ENCODE measurements at places on chromosomes 4 and X. TPM values are rescaled to one million over a fixed set of nuclear protein-coding genes. Genes with fewer than 3 reads are reported as not detected.

- peak; percentile 30 for DNase-seq
These were observed 42.4 kb upstream of the NOCT start for GRCh38 chr4:138972956-138973801.

DNA sequence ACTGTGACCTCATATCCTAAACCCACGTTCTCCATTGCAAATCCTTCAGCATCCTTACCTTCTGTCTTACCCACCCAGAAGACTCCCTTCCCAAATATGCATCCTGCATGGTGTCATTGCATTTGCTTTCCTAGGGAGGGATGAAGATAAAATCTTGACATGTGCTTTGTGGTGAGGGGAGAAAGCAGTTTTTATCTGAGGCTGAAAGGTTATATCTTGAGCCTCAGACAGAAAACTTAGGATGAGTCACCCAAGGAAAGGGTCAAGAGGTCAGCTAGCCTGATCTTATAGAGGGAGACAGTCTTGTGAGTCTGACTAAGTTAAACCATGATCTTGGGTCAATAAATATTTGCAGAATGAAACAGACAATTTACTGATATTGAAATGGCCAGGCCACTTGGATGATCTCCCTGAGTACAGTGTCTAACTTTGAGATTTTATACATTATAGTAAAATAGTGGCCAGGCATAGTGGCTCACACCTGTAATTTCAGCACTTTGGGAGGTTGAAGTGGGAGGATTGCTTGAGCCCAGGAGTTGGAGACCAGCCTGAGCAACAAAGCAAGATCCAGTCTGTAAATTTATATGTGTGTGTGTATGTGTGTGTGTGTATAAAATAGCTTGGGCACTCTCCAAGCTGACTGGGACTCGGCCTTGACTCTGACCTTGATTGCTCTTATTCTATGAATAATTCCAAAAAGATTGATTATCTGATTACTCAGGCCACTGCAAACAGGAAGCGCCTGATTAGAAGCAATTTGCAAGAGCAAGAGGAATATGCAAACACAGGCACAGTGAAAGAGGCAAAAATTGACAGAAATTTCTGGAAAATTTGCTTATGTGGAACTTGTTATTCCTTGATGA, 15.4 kb upstream of the FAM9C start:
- no peak for DNase-seq

- DNase-seq = peak; percentile 44
These were observed 18.4 kb downstream of the ZNF827 start for GRCh38 chr4:145920205-145920604.

The LEF1 gene
- 3.7 TPM for polyA plus RNA-seq

- no peak for DNase-seq
These were observed 325.8 kb downstream of the ARAP2 start for GRCh38 chr4:35918491-35918977.

The PITX2 gene
- 36.9 TPM for polyA plus RNA-seq

The RBPJ gene
- polyA plus RNA-seq = 80.0 TPM

The SHROOM2 gene
- polyA plus RNA-seq = 1.3 TPM

- peak; percentile 65 for DNase-seq
These were observed 44.1 kb upstream of the SEC24B start for GRCh38 chr4:109389369-109390114.

The BMP3 gene
- polyA plus RNA-seq = 1.2 TPM

DNA sequence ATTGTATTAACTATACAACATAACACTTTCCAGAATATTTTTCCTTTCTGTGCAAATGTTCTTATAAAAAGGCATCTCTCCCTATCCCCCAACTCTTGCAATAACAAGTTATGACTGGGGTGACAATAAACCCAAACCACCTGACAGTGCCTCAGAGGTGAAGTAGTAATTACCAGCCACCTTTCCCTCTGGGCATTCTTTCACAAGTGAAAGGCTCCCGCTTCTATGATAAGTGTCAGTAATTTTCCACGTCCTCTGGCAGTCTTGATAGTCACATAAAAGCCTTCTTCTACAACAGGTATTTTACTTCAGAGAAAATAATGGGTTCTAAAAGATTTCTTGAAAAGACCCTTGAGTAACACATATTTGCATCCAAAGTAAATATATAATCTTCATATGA, 82.7 kb downstream of the MANBA start:
- no peak for DNase-seq

The SULT1E1 gene
- polyA plus RNA-seq = 33.1 TPM

The CXCL11 gene
- polyA plus RNA-seq = not detected

DNA sequence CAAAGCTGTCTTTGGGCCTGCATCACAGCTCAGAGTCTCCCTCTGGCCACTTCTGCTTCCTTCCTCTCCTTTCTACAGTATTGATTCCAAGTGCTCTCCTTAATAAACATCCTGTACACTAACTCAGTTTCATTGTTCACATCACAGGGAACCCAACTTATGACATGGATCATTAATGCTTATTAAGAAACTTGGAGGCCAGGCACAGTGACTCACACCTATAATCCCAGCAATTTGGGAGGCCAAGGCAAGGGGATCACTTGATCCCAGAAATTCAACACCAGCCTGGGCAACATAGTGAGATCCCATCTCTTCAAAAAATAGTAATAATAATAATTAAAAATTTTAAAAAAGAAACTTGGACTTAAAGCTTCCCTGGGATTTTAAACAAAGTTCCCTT, 89.2 kb upstream of the EFHC2 start:
- DNase-seq = peak; percentile 51
